ENCODE measurements at places on chromosomes 12 and 14.

- DNase-seq, result no peak
Measured at GRCh38 chr14:35643513-35643912, 109.5 kb downstream of the INSM2 start.

DNA sequence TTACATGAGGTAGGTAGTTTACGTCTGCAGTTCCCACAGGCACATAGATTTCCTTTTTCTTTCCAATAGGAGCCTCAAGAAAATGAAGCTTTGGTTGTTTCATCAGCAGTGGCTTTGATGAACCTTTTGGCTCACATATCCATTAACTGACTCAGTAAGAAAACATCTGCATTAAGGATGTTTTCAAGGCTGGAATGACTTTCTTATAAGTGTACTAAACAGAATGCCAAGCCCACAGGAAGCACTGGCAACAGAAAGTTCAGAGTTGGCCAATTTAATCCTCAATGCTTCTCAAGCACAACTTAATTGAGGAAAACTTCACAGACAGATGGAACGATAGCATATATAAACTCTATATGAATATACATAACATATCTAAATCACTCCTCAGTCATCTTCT is 63.5 kb downstream of the ST8SIA1 start:
- no peak for DNase-seq

GRCh38 chr14:100556140-100556475 is 31.1 kb downstream of the BEGAIN start:
- no peak for DNase-seq

DNA sequence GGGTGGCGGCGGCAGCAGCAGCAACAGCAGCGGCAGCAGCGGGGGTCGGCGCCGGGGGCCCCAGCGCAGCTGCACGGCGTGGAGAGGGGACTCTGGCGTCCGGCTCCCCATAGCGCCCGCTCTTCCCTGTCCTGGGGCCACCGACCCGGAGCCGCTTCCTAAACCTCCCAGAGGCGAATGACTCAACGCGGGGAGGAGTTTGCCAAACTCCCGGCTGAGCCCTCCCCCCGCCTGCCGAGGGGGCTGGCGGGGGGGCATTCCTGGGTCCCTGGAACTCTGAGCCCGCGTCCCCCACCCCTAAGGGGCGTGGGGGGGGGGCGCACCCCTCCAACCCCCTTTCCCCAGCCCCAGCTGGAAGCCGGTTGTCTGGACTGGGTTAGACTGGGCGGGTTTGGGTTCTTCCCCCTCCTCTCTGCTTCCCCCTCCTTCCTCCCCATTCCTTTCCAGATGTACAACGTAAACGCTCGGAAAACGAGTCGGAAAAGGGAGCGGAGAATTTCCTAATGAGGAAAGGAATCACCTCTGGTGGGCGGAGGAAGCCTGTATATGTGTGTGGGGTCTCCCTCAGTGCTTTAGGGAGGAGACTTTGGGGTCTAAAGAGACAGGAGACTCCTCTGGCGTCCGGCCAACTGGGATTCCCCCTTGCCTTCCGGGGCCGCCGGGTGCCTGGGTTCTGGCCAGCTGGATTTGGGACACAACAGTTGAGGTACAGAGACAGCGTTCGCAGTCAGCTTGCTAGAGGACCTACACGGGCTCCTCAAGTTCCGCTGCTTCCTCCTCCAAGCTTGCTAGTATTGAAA is at the start of gene ITGA5:
Gene ITGA5, minus strand, starts transcription at position 179 of the 800 bp plus-strand sequence. Its CDS starts 68 bp downstream, at position 111.
- DNase-seq, result peak; percentile 43

DNA sequence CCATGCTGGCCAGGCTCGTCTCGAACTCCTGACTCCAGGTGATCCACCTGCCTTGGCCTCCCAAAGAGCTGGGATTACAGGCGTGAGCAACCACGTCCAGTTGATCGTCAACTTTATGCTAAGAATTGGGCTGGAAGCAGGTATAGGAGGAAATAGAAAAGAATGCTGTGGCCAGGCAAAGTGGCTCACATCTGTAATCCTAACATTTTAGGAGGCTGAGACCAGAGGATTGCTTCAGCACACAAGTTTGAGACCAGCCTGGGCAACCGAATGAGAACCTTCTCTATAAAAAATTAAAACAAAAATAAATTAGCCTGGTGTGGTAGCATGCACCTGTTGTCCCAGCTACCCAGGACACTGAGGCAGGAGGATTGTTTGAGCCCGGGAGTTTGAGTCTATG is 37.1 kb upstream of the SNX6 start:
- no peak for DNase-seq

DNA sequence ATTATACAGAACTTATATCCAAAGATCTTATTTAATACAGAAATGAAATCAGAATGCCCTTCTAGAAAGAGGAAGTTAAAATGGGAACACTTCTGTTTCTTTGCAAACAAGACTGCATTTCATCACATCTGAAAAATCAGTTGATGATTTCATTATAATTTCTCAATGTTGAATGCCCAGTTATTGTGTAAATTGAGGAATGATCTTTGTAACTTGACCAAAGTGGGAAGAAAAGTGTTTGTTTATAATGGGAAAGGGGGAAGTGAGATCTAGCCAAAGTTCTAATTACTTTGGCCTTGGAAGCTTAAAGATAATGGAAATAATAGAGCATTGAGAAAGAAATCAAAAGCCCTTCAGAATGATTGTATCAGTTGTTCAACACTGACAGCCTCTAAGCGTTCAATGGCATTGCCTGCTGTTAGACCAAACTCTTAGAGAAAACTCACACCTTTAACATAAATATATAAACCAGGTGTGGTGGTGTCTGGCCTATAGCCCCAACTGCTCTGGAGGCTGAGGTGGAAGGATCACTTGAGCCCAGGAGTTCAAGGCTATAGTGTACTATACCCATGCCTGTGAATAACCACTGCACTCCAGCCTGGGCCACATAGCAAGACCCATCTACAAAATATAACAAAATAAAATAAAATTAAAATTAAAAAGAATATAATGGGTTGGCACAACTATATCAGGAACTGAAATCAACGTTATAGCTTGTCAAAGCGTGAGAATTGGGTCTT is 9.9 kb upstream of the LYZ start:
- DNase-seq, result no peak

GRCh38 chr12:100427078-100427477 is 46.6 kb upstream of the NR1H4 start:
- DNase-seq, result no peak

- no peak for DNase-seq
Measured at GRCh38 chr12:44021471-44021971, 185.6 kb downstream of the TMEM117 start.

- no peak for DNase-seq
Measured at GRCh38 chr12:115979351-115979750, 298.1 kb downstream of the MED13L start.

- no peak for DNase-seq
Measured at GRCh38 chr14:56195704-56196103, 77.5 kb downstream of the PELI2 start.

GRCh38 chr14:52650774-52651173 is 44.6 kb downstream of the ERO1A start:
- DNase-seq, result no peak

DNA sequence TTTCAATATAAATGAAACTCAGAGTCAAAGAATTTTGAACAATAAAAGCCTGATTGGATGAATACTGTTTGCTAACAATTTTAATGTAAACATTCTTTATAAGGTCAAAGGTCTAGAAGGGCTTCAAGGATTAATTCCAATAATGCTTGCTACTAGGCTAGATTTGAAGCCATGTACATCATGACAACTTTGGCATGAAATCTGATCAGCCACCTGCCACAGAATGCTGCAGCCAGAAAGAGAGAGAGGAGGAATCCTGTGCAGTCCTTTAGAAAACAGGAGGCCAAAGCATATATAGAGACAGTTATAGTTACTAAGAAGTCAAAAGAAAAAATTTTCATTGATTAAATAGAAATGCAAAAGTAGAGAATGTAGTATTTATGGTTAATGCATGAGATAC is 47.1 kb downstream of the ABCD2 start:
- DNase-seq, result no peak

DNA sequence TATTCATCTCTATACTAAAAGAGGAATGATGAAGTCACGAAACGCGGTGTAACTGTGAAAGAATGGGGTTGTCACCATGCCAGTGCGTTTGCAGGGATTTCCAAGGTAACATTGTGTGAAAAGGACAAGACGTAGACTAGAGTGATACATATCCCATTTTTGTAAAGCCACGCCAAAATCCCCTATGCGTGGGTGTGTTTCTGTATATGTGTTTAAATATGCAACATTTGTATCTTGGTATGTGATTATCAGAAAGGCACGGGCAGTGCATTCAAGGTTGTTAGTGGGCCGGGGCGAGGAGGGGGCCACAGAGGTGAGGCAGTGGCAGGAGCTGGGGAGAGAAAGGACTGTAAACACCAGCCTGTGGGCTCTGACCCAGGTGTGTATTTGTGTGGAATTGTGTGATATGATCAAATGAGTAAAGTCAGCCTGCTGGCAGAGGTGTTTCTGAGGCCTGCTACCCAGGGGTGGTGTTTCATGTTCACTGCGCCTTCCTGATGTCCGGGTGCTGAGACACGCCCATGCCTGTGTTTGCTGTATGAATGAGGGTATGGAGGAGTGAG is 137.8 kb downstream of the ADGRD1 start:
- DNase-seq, result no peak

- no peak for DNase-seq
Measured at GRCh38 chr12:128978067-128978466, 124.8 kb downstream of the GLT1D1 start.

- DNase-seq, result no peak
Measured at GRCh38 chr12:68231691-68232090, 6.1 kb upstream of the IL26 start.

GRCh38 chr12:120228041-120228290 is 27.1 kb upstream of the RPLP0 start:
- DNase-seq, result no peak

- DNase-seq, result peak; percentile 49
Measured at GRCh38 chr12:117857632-117858612, 110.9 kb downstream of the KSR2 start.

- no peak for DNase-seq
Measured at GRCh38 chr14:97432586-97432985, 635.4 kb downstream of the VRK1 start.

DNA sequence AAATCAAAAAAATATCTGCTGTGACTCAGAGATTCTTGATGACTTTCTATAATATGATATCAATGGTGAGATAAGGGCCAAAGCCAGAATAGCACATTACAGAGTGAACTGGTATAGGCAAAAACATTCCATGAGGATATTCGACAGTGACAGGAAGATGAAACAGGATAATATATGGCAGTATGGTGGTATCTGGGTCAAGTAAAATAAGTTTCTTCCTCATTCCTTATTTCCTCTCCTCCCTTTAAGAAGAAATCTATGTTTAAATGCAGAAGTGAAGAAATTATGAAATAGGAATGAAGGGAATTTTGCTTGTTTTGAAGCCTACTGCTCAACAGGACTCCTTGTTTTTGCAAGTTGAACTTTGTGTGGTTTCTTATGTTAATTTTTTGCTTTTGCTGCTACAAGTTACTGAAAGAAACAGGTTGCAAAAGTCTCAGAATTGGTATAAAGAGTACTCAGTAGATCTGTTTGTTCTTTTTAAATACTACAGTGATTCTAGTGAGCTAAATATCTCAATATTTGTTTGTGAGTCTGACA is 7.0 kb downstream of the ACSS3 start:
- no peak for DNase-seq

GRCh38 chr12:69873429-69873828 is 48.4 kb downstream of the MYRFL start:
- no peak for DNase-seq
